ENCODE measurements at places on chromosomes 6 and 20.
A peak's percentile ranks its signal among the peaks of the same experiment; 100 is the strongest.

DNA sequence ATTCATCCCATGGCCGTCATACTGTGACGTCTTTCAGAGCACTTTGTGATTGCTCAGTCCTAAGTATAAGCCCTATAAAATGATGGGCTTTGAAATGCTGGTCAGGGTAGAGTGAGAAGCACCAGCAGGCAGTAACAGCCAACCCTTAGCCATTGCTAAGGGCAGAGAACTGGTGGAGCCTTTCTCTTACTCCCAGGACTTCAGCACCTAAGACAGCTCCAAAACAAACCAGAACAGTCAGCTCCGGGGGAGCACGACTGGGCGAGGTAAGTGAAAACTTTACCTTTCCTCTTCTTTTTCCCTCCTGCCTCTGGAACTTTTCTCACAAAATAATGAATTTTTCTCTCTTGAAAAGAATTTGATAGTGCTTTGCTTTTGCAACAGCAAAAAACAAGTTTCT, at the start of gene VIP:
TSS of gene VIP (plus strand) at position 104 of the 400 bp plus-strand sequence. CDS start 1,381 bp downstream, outside the sequence.
- DNase-seq: peak; percentile 50

GRCh38 chr20:22833851-22834250, 201.3 kb upstream of the SSTR4 start:
- DNase-seq: peak; percentile 65

DNA sequence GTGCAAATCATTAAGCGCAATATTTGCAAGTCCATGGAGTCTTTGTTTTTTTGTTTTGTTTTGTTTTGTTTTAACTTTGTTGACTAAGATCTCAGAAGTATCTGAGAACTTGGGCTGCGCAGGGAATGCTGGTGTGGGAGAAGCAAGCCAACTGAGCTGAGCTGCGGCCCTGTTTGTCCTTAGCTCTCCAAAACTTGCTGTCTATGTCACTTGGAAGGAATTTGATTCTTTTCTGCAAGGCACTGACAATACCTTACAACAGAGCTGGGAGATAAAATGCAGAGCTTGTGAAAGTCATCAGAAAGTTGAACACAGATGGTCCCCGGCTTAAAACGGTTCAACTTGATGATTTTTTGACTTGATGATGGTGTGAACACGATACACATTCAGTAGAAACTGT, 5.4 kb downstream of the SLC22A23 start:
- no peak for DNase-seq

DNA sequence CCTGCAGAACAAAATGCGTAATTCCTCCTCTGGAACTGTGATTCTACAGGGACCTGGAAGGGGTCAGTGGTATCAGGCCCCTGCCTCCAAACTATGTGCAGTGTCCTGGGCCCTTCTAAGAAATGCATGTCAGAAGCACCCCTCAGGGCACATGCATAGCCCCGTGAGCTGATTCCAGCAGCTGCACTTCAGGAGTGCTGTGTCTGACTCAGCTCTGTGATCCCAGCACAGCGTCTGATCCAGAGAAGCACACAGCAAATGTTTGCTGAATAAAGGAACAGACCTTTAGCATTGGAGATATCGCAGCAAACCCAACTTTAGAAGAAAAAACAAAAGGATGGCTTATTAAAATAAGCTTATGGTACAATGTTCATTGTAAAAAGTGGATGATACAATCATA, 15.8 kb upstream of the MAFB start:
- DNase-seq: no peak

- DNase-seq: no peak
These were observed 10.1 kb downstream of the ANGPT4 start for GRCh38 chr20:906001-906520.

DNA sequence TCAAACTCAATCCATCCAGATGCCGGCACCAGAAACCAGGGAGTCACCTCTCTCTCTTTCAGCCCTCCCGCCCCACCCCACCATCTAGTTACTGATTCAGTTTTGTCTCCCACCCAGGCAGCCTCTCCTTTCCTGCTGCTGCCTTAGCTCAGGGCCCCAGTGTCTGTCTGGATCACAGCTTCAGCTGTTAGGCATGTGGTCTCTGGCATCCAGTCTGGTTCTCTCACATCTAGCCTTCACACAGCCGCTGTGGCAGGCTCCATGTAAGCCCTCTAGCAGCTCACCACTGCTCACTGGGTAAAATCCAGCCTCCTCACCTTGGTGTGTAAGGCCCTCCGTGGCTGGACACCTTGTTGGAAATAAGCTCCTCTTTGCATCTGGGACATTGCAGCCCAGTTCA, 21.3 kb downstream of the AARS2 start:
- no peak for DNase-seq

DNA sequence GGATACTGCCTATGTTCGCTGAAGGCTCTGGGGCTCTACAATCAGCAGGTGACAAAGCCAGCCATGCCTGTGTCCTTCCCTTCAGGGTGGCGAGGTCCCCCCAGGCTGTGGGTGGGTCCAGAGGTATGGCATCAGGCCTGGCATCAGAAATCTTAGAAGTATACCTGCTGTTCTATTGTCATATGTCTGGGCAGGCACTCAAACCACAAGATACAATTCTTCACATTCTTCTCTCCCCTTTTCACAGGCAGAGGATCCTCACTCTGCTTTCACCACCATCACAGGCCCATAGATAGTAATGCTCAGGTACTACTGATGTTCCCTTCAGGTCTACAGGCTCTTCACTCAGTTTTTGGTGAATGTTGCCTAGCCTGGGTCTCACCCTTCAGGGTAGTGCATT, 1180.0 kb upstream of the CITED2 start:
- DNase-seq: peak; percentile 17

- DNase-seq: peak; percentile 86
These were observed 34.1 kb upstream of the EZR start for GRCh38 chr6:158853072-158853879.

- DNase-seq: no peak
These were observed 373.9 kb upstream of the ID4 start for GRCh38 chr6:19463250-19463649.

GRCh38 chr20:25270829-25271251, 23.0 kb downstream of the PYGB start:
- no peak for DNase-seq

DNA sequence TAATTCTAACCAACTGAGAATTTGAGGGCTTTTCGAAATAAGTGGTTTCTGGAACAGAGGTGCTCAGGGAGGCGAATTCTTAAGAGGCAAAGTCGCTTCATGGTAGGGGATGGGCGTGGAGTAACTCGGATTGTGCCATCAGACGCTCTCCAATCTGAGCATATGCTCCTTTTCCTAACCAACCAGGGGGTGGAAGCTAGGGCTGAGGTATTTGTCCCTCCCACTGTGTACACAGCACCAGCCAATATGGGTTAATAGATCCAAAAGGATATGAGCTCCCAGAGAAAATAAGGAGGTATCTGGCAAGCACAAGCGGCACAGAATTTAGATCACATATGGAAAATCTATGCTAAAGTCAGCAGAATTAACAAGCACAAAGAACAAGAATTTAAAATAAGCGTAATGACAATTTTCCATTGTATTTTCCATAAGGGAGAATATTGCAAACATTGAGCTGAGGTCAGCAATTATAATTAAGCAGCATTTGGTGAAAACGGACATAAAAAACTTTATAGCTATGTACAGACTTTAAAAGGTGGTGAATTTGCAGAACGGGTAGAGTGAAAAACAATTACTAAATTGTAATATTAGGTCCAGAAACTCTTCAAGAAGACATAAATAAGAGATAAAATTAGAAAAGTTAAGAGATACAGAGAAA, 55.0 kb upstream of the PHACTR1 start:
- DNase-seq: no peak
